HL-60 (cell line): ENCODE measurements at places on chromosomes 7 and 10.

GRCh38 chr7:34596887-34597286 is 61.1 kb upstream of the NPSR1 start:
- no peak for DNase-seq

GRCh38 chr7:10723832-10724231 is 249.8 kb upstream of the PHF14 start:
- DNase-seq: no peak

DNA sequence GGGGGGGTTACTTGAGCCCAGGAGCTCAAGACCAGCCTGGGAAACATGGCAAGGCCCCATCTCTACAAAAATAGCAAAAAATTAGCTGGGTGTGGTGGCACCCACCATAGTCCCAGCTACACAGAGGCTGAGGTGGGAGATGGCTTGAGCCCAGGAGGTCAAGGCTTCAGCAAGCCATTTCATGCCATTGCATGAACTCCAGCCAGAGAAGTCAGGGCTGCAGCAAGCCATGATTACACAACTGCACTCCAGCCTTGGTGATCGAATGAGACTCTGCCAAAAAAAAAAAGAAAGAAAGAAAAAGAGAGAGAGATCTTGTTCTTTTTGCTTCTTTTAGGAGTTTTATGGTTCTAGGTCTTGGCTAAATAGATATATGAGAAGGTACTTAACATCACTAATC is 200.2 kb upstream of the PHYHIPL start:
- no peak for DNase-seq

- no peak for DNase-seq
Observed at GRCh38 chr7:27640884-27641574, 21.7 kb downstream of the HIBADH start.

DNA sequence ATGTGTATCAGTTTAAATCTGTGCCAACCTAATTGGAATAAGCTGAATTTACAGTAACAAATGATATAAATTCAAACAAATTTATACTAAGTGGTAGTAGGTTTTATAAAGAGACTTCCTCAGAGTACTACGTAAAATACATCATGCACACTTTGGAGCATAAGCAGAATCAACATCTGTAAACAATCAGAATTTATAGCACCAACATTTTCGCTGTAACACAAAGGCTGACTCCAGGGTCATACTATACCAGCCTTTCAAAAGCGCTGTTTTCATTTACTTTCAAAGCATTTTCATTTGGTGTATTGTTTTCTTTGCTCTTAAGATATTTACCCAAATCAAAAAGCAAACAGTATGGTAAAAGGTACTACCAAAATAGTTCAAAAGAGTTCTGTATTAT is 29.3 kb upstream of the TMEM168 start:
- no peak for DNase-seq

- DNase-seq: no peak
Observed at GRCh38 chr10:100792574-100792973, 47.2 kb downstream of the PAX2 start.

- DNase-seq: no peak
Observed at GRCh38 chr10:93897070-93897780, 3.4 kb downstream of the SLC35G1 start.

DNA sequence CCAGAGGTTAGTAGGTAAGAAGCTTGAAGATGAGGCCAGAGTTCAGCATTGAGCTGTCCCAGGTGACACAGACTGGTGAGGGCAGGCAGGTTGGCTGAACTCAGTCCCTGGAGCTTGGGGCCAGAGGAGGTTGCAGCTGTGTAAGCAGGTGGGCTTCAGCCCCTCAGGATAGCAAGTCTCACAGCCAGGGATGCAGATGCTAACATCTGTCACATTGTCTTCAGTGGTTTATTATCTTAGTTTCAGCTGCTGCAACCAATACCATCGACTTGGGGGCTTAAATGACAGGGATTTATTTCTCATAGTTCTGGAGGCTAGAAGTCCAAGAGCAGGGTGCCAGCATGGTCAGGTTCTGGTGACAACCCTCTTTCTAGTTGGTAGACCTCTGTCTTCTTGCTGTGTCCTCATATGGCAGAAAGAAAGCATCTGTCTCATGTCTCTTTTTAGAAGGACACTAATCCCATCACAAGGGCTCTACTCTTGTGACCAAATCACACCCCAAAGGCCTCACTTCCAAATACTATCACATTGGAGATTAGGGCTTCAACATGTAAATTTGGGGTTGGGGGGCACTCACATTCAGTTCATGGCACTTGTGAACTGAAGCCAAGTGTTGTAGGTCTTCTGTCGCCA is 146.2 kb downstream of the KIAA1217 start:
- DNase-seq: no peak

DNA sequence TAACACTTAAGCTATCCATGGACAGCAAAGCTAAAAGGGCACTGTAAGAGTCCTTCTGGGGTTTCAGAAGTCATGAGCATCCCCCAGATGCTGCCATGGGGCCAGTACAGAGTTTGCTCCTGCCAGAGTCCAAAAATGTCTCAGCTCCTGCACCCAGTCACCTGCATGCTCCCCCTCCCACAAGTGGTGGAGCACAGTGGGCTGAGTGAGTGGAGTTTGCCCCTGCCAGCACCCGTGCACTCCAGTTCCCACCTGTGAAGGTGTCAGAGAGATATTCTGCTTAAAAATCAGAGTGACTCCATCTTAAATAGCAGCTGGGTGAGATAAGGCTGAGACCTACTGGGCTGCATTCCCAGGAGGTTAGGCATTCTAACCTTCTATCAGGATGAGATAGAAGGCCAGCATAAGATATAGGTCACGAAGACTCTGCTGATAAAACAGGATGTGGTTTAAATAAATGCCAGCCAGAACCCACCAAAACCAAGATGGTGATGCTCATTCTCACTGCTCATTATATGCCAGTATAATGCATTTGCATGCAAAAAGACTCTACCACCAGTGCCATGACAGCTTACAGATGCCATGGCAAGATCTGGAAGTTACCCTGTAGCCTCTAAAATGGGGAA is 140.1 kb upstream of the ZNF92 start:
- DNase-seq: no peak

- DNase-seq: no peak
Observed at GRCh38 chr7:2247141-2247995, 5.3 kb downstream of the NUDT1 start.

DNA sequence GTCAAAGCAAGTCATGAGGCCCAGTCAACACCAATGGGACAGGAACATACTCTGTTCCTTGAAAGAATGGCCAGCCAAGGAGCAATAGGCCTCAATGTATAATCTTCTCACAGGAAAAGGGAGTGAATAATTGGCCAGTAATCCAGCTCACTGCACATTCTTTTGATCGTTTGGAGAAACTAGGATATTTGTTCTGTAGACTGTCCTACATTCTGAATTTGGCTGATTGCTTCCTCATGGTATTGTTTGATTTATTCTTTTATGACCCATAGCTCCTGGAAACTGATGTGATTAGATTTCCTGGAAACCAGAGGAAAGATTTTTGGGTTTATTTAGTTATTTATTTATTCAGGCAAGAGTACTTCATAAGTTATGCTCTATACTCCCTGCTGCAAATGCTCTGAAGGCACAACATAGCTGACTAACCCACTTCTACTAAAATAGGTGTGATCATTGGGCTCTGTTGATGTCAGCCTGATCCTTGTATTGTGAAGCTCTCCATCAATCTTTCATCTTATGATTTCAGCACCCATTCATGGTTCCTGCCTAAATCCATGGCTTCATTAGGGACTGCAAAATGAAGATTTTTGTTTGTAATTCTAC is 745.2 kb downstream of the SUGCT start:
- no peak for DNase-seq

DNA sequence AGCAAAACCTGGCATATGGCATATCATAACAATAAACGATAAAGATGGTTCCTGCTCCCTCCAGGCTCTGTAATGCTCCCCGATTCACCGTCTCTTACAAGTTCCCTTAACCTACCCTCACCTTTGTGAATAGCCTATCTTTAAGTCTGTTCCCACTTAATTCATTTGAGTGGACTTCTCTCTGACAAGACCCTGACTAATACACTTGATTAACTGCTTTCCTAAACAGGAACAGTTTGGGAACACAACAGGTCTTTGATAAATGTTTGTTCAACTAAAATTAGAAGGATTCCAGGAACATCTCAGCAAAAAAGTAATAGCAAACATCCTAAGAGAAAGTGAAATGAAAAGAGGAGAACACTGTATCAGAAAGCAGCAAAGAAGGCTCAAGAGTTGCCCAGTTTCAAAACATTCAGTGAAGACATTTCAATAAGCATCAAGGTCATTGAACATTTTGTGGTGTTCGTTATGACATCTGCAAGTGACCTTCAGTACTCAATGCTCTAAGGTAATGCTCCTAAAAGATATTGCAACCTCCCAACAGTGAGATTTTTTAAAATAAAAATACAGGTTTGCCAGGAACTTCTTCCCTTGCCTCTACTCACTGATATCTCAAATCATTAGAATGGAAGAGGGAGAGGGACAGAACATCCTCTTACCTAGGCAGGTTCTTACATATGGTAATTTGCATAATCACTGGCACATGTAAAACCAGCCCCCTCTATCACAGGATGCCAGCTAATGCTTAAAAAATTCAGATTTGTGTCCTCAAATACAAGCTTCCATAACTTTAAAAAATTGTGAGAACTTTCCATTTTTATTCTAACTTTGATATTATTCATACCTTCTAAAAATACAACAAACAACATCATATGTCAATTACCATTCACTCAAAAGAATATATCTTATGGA is 11.4 kb upstream of the ARHGAP12 start:
- no peak for DNase-seq

- no peak for DNase-seq
Observed at GRCh38 chr10:12165999-12166775, 29.5 kb downstream of the NUDT5 start.

DNA sequence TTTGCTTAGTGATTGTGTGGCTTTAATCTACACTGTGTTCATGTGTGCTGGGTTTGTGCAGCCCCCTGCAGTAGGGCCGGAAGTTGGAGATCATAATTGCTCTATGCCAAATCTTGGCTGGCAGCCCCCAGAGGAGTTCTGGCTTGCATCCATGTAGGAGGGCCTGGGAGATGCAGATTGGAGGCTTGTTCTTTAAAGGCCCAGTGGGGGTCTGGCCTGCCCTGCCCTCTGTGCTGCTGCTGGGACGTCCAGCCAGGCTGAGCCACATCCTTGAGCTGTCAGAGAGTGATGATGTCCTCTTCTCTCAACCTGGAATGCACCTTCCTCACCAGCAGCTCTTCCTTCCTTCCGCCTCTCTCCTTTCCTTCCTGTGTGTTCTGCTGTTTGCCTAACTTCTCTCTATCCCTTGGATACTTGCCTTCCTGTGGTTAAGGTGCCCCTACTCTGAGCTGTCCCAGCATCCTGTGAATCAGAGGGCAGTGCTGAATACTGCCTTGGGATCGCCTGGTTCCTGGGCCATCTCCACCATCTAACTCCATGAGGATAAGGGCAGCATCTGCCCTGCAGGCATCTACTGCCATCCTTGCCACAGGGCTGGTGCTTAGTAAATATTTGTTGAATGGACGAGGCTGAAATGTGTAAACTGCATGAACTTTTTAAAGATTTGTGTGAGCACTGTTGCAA is 30.2 kb downstream of the DOCK1 start:
- DNase-seq: no peak

- no peak for DNase-seq
Observed at GRCh38 chr10:118851062-118852035, 96.6 kb upstream of the CACUL1 start.

- peak; percentile 78 for DNase-seq
Observed at GRCh38 chr10:71378336-71379117, 18.2 kb upstream of the CDH23 start.

DNA sequence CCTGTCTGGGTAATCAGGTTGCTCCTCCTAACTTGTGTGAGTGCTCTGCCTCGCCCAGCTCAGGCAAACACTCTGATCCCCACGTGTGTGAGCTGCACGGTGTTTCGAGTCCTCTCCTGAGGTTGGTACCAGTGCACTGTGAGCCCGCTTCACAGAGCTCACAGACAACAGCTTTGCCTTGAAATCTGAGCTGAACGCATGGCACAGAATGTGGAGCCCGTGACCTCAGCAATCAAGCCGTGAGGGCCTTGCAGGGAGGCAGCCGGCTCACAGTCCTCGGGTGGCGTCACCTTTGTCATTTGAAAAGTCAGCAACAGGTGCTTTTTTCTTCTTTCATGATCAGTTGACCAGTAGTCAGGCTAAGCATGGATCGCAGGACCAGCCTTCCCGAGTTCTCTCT is 60.2 kb upstream of the ADGRA1 start:
- no peak for DNase-seq

DNA sequence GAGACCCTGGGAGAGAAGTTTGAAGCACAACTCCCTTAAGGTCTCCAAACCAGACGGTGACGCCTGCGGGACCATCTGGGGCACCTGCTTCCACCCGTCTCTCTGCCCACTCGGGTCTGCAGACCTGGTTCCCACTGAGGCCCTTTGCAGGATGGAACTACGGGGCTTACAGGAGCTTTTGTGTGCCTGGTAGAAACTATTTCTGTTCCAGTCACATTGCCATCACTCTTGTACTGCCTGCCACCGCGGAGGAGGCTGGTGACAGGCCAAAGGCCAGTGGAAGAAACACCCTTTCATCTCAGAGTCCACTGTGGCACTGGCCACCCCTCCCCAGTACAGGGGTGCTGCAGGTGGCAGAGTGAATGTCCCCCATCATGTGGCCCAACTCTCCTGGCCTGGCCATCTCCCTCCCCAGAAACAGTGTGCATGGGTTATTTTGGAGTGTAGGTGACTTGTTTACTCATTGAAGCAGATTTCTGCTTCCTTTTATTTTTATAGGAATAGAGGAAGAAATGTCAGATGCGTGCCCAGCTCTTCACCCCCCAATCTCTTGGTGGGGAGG is 10.8 kb downstream of the SERPINE1 start:
- no peak for DNase-seq

- no peak for DNase-seq
Observed at GRCh38 chr10:129055225-129055624, 411.8 kb upstream of the MGMT start.

GRCh38 chr7:111138193-111138569 is 47.3 kb downstream of the LRRN3 start:
- peak; percentile 5 for DNase-seq

DNA sequence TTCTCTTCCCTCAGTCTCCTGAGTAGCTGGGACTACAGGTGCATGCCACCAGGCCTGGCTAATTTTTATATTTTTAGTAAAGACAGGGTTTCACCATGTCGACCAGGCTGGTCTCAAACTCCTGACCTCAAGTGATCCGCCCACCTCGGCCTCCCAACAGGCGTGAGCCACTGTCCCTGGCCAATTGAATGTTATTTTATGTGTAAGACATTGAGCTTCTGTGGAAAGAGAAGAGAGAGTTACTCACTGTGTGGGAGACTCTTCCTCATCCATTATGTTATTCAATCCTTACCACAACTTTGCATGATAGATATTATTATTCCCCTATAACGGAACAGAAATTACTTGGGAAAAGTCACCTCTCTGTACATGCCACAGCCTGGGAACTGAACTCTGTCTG is 32.6 kb upstream of the MXI1 start:
- DNase-seq: no peak

DNA sequence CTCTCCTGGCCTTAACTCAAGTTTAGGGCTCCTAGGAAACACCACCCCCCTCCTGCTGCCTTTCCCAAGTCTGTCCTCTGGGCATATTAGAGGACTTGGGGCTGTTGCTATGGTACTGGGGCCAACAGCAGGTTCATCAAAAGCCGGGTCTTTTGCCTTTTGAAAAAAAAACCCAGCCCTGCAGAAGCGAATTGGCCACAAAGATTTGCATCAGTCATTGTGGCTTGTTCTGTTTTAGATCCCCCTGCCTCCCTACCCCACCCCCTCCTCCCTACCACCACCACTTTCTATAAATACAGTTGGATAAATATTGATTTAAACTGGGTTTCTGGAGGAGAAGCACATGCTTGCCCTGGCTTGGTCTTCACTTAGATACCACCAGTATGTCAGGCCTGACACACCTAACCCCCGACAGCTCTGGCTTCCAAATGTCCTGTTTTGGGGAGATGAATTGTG is 7.0 kb downstream of the MXI1 start:
- peak; percentile 54 for DNase-seq
